ENCODE measurements at places on chromosomes 5 and 9.

GRCh38 chr5:100313657-100314056 lies 221.5 kb upstream of the FAM174A start:
- DNase-seq = no peak

GRCh38 chr5:74469234-74469994 lies 171.1 kb downstream of the ENC1 start:
- no peak for DNase-seq

DNA sequence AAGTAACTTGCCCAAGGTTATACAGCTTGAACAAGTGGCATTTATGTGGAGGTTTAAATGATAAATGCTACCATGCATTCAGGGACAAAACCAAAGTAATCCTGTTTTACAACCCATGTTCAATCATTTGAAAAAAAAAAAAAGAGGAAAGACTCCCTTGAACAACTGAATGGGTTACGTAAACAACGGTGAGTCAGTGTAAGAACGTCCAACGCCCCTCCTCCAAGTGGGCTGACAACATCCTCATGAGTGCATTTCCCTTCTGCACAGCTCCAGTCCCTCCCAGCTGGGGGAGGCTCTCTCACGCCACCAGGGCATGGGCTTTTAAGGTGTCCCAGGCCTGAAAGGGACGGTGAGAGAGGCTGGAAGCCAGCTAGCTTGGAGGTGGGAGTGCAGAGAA lies 90.0 kb downstream of the PRRT1B start:
- peak; percentile 96 for DNase-seq

- DNase-seq = peak; percentile 28
These were observed 62.9 kb upstream of the PPARGC1B start for GRCh38 chr5:149667084-149667828.

DNA sequence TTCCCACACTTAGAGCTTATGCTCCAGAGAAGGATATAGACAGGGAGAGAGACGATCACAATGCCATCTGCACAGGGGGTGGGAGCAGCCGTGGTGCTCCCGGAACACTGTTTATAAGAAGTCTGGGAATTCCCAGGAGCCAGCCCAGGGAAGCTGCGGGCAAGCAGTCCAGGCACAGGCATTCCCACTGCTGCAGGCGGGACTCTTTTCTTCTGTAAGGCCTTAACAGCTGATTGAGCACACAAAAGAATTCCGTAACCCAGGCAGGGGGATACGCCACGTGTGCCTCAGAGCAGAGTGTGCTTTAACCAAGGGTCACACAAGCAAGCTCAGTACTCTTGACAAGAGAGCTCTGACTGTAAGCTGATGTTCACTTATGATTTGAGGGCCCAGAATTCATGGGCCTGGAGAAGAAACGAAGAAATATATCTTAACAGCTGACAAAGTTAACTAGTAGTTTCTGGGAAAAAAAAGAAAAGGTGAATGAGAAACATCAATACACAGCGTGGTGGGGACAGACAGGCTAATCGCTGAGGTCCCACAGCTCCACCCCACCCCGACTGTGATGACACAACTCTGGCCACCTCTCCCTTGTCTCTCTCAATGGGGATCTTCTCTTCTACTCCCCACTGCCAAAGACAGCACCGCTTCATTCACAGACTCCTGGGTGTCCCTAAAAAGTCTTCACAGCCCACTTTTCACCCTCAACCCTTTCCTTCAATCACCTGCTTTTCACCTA lies 85.9 kb upstream of the SIMC1 start:
- no peak for DNase-seq

DNA sequence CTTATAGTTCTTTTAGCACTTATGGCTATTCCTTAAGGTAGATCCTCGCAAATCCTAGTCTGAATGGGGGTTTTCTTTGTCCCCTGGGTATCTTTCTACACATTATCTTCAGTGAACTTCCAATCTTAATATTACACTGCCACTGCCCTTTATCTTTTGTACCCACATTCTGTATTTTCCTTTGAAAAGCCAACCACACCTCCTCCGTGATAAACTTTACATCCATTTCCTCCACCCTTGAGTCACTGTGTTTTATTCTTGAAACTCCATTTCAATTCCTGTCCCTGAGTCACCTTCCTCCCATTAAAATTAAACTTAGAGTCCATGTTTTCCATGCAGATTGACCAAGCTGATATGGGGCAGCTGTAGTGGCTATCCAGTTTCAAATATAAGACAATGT lies 43.2 kb upstream of the RICTOR start:
- DNase-seq = peak; percentile 10

DNA sequence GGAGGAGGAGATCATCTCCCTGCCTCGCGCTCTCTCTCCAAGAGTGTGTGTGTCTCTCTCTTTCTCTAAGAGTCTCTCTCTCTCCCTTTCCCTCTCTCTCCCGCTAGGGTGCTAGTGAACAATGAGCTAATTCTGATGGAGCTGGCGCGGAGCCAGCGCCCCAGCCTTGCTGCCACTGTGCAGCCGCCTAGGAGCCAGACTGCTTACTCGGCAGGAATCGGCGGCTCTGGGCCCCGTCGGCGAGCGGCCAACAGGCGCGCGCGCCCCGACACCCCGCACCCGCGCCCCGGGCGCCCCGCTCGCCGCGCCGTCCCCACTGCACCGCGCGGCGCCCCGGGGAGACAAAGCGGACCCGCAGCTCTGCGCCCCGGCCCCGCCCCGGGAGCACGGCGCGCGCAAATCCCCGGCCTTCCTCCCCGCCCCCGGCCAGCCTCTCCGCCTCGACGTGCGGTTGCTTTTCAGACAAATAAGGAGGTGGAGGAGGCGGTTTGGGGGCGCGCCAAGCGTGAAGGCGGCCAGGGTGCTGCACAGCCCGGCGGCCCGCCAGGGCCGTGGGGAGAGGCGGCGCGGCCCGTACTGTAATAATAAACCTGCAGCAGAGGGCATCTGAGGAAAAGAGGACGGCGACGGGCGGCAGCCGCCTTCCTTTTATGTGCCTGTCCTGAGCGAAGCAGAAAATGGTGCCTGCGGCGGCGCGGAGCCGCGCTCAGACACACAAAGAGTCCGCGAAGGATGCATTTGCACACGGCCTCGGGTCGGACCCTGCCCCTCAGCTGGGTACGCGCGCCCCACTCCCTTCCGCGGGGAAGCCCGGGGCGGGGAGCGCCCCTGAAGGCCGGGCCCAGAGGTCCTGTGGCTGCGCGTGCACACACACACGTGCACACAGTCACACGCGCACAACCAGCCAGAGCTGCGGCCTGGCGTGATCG lies 625 bp upstream of the NREP start:
- peak; percentile 90 for DNase-seq

GRCh38 chr5:151618907-151619306 lies 27.8 kb upstream of the FAT2 start:
- DNase-seq = no peak

GRCh38 chr5:131129306-131129705 lies 35.8 kb downstream of the HINT1 start:
- no peak for DNase-seq

DNA sequence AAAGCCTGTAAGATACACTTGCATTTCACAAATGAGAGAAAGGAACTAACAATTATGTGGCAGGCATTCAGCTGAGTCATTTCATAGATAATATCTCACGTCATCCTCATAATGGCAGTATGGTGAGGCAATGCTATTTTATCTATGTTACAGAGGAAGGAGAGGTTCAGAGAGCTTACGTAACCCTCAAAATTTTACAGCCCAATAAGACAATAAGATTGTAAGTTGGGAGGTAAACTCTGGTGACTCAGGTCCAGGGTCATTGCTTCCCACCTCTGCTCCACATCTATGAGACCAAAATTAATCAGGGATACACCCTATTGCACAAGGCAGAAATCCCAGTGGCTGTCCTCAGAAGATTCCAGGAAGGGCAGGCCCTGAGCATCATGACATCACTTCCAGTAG lies 309.7 kb downstream of the NSG2 start:
- no peak for DNase-seq

GRCh38 chr5:11792621-11793020 lies 111.6 kb downstream of the CTNND2 start:
- no peak for DNase-seq

- DNase-seq = no peak
These were observed 43.1 kb downstream of the ELL2 start for GRCh38 chr5:95918421-95919006.

DNA sequence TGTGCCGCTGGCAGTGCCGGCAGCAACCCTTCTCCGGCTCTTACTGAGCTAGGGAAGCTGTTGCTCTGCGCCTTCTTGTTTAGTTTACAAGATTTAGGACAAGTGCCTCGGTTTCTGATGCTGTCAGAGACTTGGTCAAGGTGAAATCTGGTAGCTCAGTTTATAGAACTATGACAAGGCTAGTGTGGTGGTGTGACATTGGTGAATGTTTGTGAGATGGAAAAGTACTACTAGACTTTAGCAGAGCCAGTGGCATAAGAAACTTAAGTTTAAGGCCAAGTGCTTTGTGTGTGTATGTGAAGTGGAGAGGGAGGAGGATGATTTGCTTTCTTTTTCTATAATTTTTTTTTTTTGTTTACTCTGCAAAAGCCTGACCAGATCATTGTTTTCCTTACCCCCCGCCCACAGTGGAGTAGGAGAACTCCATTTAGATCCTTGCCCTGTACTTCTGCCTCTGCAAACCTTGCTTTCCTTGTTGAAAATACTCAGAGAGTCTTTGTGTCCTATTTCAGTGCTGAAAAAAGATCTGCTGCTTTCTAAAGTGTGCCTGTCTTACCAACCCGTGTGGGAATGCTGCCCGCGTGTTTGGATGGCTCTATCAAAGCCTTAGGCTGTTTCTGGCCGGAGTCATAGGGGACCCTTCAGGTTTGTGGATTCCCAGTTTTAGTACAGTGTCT lies 75.9 kb downstream of the TRIO start:
- DNase-seq = no peak

- DNase-seq = no peak
These were observed 154.1 kb downstream of the LRRC70 start for GRCh38 chr5:62732677-62733121.

GRCh38 chr9:108780942-108781734 lies 74.6 kb downstream of the ACTL7B start:
- DNase-seq = no peak

GRCh38 chr9:110007477-110008270 lies 200.3 kb downstream of the C9orf152 start:
- DNase-seq = no peak

DNA sequence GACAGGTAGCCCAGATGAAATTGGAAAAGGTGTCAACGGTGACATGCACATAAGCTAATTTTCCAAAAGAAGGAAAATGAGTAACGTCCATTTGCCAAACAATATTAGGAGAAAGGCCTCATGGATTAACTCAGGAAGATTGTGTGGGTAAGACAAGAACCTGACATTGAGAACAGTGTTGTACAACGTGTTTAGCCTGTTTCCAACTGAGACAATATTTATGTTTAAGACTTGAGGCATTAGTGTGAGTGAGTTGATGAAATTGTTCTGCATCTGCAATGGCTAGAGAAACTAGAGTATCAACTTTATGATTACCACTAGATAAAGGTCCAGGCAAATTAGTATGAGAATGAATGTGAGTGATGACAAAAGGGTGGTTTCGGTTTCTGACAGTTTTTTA lies 191.3 kb upstream of the RAI14 start:
- no peak for DNase-seq

GRCh38 chr9:7169717-7170389 lies 412.1 kb downstream of the KDM4C start:
- peak; percentile 47 for DNase-seq
